ENCODE measurements at places on chromosomes 11 and 22.
A peak's percentile ranks its signal among the peaks of the same experiment; 100 is the strongest.

- DNase-seq: no peak
Observed at GRCh38 chr11:12502046-12502445, 124.7 kb downstream of the PARVA start.

DNA sequence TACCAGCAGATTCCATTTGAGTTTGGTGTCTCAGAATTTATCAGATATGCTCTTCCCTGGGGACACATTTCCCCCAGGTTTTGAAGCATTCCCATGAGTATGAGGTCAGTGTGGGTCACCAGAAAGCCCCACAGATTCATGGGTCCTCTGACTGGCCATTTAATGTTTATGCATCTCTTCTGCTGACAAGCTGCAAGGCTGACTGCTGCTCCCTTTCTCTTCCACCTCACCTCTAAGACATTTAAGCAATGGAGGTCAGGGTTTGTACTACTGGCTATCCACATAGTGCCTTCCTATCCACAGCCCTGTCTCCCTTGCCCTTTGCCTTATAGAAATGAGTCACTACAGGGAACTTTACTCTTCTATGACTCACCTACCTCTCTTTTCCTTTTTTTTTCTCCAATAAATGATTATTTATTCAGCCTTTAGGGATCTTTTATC is 106.0 kb upstream of the TIMP3 start:
- no peak for DNase-seq

DNA sequence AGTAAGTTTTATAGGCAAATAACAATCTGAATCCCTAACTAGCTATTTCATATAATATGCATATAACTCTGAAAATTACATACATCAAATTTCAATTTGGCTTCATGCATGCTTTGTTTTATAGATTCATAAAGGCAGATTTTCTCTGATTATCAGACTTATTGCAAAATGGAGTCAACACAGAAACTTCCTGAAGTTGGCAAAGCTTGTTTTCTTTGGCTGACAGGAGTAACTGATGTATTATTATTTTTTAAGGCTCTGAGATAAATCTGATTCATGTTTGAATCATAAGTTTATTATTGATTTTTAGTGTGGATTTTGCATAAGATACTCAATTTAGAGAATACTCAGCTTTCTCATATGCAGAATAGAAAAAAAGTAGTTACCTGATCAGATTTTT is 356.3 kb upstream of the CCDC90B start:
- DNase-seq: no peak

DNA sequence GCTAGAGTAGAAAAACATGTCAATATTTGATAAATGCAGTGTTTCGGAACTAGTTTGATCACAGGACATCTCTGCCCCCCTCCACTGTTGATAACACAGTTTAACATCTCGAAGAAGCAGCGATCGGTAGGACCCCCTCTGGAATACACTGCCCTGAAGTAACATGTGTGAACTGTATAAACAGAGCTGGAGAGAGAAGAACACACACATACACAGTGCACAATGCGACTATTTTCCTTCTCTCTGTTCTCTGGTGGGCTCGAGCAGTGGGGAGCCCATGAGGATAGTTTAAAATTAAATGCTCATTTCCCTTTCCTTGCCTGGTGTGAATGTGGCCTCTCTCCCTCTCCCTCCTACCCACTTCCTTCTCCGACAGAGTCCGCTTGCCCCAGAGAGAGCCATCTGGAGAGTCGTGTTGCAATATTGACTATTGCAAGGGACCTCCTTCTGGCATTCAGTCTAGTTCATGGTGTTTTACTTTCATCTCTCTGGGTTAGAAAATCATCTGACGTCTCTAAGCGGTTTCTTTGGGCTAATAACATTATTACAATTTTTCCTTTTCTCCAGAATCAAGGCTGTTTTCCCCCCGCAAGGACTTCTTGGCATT is 51.6 kb upstream of the BARX2 start:
- DNase-seq: no peak

- no peak for DNase-seq
Observed at GRCh38 chr11:84663731-84664130, 963.4 kb downstream of the DLG2 start.

GRCh38 chr22:46233231-46233630 is 16.9 kb downstream of the CDPF1 start:
- DNase-seq: no peak

GRCh38 chr11:20369826-20370225 is 6.3 kb downstream of the HTATIP2 start:
- DNase-seq: no peak

DNA sequence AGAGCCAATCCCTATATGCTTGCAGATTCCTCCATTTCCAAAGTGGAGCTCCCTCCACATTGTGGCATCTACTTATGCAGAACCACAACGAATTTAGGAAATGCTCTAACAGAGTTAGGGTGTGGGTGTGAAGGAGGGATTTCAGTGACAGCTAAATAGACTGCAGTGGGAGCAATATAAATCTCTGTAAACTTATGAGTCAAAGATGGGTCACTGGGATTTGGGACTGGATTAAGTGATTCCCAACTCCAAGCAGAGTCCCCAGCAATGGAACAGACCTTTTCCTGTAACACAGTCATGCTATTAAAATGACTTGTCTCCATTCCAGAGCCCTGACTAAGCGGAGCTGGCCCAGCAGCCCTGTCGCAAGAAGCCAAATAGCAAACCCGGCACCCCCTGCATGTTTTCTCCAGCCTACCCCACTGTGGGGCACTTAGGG is 36.6 kb downstream of the RPL27A start:
- DNase-seq: no peak

GRCh38 chr22:37178350-37179125 is 9.5 kb downstream of the C1QTNF6 start:
- DNase-seq: no peak

GRCh38 chr11:69326622-69327219 is 32.8 kb downstream of the MYEOV start:
- no peak for DNase-seq

DNA sequence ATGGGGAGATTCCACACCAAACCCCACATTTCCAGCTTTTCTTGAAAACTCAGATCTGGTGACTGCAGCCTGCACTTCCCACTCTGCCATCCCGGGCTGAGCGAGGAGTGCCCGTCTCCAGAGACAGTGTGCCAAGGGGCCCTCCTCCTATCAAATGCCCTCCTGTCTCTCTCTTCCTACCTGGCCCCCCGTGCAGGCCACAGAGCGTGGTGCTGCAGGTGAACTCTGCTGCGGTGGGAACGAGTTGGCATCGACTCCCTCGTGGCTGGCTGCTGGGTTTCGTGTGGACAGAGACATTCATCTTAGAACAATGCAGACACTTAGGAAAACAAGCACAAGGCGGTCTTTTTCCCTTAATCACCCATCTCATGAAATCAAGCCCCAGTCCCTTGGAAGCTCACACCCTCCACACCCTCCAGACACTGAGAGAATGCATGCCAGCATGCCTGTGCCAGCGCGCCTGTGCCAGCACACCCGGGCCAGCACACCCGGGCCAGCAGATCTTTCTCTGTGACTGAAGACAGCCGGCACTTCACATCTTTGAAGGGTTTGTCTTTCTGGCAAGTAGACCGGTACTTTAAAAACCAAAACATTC is 65.0 kb downstream of the PARVB start:
- DNase-seq: no peak

GRCh38 chr22:31155422-31155821 is 4.6 kb upstream of the RNF185 start:
- DNase-seq: no peak

GRCh38 chr11:124930799-124931198 is 5.0 kb downstream of the HEPACAM start:
- no peak for DNase-seq

- DNase-seq: no peak
Observed at GRCh38 chr22:30296324-30296723, 7.0 kb upstream of the CASTOR1 start.

GRCh38 chr11:12017243-12017678 is 8.8 kb upstream of the DKK3 start:
- DNase-seq: no peak

DNA sequence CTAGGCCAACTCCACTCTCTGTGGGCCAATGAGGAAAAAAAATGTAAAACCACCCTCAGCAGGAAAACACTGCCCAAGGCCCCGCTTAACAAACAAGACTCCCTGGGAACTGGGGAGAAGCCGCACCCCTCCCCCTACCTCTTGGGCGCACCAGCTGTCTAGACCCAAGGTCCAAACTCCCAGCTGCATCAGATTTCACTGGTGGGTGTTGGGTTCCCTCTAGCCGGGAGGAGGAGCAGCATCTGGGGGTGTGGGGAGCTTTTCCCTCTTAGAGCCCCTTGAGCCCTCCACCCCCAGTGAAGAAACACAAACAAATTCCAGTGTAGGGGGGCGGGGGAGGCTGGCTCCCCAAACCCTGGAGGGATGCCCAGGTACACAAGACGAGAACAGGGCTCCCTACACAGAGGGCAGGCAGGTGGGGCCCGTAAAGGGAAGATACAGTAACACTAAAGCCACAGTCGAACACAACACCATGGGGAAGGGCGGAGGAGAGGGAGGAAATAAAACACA is 64.9 kb downstream of the NECTIN1 start:
- DNase-seq: no peak

GRCh38 chr11:64887757-64888405 is 9.5 kb upstream of the EHD1 start:
- peak; percentile 82 for DNase-seq

DNA sequence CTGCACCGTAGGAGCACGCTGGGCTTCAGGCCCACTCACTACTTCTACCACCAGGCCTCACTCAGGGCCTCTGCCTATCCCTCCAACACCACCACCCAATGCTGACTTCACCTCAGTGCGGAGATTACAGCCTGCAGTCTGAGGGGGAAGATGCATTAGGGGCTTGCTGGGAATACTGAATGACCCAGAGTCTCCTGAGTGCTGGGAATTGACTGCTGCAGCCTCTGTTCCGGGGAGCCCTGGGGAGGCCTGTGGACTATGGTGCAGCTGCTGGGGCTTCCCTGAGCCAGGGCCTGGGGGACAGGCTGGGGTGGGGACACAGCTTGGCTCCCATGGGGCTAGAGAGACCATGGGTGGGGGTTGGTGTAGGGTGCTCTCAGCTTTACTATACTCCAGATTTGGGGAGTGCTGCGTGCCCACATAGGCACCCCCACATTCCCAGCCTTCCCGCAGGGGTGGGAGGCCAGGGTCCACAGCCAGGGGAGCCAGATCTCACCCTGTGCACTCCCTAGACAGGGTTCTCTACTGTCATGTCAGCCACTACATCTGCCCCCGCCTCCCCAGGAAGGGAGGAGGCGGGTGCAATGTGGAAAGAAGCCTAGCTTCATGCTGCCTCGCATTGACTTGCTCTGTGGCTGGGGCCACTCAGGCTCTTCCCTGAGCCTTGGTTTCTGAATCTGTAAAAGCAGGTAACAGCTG is 44.4 kb downstream of the GDPD5 start:
- DNase-seq: no peak

DNA sequence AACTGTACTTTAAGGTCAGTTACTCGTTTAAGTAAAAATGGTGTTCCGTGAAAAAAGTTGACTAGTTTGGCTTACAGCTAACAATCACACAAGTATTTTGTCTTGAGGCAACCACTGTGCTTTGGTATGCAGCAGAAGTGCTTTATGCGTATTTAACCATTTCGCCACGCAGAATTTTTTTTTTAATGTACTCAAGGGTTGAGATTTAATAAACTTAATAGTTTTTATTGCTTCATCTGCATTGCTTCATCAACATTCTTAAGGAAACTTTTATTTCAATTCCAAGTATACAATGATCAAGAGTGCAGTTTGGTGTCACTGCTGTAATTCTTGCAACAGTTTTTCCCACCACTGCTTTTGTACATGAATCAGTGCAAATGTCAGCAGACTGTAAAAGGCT is 66.4 kb downstream of the ZNRF3 start:
- DNase-seq: no peak

- DNase-seq: no peak
Observed at GRCh38 chr11:10502065-10502680, 38.8 kb downstream of the RNF141 start.

GRCh38 chr11:75814677-75815344 is at the start of gene UVRAG:
UVRAG (plus strand) TSS chr11:75815210; CDS start chr11:75815408, 198 bp downstream.
- DNase-seq: peak; percentile 97

DNA sequence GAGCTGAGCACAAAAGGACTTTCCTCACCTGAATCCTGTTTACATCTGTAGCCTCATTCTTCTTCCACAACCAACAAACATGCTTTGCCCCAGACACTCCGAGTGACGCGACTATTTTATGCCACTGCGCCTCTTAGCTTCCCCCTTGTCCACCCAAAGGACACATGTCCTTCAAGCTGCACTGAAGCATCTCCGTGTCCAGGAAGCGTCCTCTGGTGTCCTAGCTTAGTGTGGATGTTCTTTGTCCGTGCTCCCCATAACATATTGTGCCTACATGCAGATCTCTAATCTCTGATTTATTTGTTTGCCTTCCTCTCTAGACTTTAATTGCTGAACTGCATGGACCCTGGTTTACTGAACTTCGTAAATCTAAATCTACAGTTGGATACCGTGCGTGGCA is 20.1 kb upstream of the CECR2 start:
- DNase-seq: no peak

- DNase-seq: no peak
Observed at GRCh38 chr22:46826438-46827135, 64.1 kb downstream of the TBC1D22A start.

DNA sequence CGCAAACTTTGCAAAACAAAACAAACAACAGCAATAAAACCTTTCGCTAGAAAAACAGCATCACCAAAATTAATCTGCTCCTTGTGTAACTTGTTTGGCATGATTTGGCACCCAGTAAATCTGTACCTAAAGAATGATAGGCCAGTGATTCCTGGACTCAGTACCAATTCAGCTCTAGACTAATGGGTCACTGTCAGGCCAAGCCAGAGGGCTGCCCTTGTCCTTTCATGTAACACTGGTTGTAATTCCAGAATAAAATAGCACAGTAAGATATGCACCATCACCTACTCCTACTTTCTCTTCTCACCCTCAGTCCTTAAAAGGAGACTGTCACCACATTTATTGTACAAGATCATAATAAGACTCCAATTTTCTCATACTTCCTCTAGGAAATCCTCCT is 341.6 kb upstream of the PITPNB start:
- DNase-seq: no peak

- no peak for DNase-seq
Observed at GRCh38 chr11:43359422-43359818, 700 bp downstream of the TTC17 start.
